Gastroesophageal sphincter (tissue), 4 donors: ENCODE measurements at places on chromosomes 11 and 22.

- no peak for ATAC-seq
Measured at GRCh38 chr11:68552542-68552941, 92.0 kb downstream of the PPP6R3 start.

DNA sequence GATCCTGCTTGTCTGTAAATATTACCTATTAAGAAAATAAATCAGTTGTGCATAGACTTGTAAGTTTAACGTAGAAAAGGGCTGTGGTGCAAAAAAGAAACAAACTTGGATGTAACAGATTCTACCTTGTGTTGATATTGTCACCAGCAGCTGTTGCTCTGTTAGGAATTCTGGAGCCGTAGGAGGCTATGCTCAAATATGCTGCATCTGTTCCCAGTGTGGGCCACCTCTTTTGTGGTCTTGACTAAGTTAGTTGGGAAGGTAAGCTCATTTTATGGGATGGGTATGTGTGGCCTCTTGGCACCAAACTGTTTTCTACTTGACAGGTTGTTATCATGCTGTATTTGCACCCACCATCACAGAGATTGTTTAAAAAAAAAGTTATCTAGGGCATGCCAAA is 29.4 kb upstream of the RAG2 start:
- ATAC-seq = no peak

DNA sequence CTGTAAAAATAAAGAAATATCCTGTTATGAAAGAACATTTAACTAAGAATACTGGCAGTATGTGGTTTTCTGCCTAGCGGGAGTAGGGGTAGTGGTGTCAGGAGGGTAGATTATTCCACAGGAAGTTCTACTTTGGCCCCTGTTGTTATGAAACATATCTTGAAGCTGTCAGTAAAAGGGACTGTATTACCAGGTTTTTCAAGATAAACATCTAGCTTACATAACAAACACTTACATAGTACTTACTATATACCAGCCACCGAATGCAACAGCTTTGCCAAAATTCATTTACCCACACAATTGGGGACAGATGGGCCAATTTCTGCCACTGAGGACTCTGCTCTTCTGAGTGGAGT is 3.7 kb downstream of the TMEM123 start:
- ATAC-seq = no peak

DNA sequence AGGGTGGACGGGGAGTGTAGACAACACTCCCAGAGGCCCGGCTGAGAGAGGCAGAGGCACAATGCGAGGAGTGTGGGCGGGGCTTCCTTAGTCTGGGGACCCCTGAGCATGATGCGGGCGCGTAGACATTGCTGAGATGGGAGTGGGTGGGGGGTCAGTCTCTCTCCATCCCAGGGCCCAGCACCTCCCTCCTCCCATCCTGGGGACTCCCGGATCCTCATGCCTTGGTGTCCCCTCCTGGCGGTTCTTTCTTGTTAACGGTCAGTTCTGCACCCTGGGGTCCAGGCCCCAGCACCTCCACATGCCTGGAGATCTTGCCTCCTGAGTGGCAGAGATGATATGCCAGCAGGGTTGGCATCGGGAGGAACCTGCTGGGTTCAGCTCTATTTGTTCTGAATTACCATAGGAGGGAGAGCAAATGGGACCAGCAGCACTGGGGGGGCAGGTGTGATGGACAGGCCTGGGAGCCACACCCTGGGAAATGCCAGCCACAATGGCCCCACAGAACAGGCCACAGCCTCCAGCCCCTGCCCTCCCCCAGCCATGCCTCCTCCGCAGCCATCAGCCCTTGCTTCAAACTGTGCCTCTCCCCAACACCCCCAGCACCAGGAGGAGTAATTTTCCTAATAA is 55.7 kb downstream of the RTL6 start:
- no peak for ATAC-seq

DNA sequence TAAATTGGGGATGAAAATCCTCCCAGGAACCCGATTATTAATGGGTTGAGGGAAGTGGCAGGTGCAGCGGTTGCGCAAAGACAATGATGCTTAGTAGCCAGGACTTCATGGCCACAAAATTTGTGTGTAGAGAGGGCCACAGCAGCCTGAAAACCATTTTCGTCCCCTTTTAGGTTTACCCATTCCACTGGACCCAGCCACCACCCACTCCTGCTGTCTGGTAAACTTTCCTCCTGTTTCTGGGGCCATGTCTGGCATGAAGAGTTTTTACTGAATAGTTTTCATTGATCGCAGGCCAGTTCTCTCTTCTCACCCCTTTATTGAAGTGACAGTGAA is 69.5 kb upstream of the SYT13 start:
- no peak for ATAC-seq

GRCh38 chr11:3969613-3970012 is 114.1 kb downstream of the STIM1 start:
- ATAC-seq = peak; percentile 8

DNA sequence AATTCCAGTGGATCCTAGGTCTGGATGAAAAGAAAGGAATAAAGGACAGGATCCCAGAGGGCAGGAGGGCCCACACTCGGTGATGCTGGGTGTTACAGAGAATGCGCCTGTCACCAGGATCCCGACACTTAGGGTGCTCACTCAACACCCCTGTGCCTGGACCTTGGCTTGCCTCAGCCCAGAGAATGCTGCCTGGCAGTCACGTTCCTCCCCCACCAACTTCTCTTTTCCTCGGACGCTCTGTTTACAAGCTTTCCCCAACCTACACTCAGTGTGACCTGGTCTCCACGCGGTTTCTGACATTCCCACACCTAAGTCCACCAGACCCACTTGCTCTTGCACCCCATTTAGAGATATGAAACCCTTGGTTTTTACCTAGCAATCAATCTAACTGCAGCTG is 38.0 kb upstream of the ETS1 start:
- no peak for ATAC-seq

- no peak for ATAC-seq
Measured at GRCh38 chr11:96019810-96020747, 96.2 kb upstream of the MTMR2 start.

- peak; percentile 68 for ATAC-seq
Measured at GRCh38 chr11:94134651-94135512, 6.2 kb downstream of the PANX1 start.

DNA sequence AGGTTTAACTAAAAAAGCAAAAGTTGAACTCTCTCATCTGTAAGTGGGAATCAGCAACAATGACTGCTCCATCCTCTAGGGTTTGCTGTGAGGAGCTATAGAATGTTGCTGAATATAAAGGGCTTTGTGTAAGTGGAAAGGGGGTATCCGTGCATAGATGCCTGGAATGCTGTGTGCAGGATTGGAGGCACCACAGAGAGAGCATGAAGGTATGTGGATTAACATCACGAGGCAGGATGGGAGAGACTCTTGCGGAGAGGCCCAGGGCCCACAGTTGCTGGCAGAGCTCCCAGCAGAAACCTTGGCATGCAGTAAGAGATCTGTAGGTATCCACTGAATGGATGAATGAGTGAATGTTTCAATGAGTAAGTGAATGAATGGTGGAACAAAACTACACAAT is 298.7 kb upstream of the DDI1 start:
- no peak for ATAC-seq

GRCh38 chr11:47171061-47171838 is 5.4 kb downstream of the ARFGAP2 start:
- no peak for ATAC-seq
